ENCODE measurements at places on chromosomes 2 and 18. TPM values are rescaled to one million over a fixed set of nuclear protein-coding genes. Genes with fewer than 3 reads are reported as not detected.

DNA sequence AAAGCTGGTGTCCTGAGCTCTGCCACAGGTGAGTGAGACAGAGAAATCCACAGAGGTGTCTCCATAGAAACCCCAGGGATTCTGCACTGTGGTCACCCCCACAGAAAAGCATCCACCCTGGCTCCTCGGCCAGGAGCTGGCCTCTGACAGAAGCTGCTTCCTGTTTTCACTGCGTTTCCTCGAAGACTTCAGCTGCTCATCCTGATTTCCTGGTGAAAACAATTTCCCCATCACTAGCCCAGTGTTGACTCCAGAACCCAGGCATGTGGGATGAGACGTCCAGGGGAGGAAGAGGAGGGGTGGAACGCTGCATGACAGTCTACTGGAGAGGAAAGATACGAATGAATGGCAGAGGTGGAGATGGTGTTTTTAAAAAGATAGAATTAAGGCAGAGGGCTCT is 60.3 kb upstream of the GPR45 start:
- no peak for DNase-seq

DNA sequence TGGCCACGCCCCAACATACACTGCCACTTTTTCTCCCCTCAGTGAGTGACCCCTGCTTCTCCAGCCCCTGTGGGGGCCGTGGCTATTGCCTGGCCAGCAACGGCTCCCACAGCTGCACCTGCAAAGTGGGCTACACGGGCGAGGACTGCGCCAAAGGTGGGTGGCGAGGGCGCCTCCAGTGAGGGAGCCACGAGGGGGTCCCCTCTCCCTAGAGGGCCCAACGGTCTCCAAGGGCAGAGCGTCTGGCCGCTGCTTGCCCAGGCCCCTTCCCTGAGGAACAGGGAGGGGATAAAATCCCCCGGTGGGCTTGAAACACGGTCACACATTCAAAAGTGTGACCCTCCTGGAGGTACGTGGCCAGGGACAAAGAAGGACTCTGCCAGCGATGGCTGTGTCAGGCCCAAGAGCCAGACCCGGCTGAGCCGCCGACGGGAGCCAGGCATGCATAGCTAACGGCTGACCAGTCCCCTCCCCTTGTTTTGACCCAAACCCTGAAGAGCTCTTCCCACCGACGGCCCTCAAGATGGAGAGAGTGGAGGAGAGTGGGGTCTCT is 37.2 kb downstream of the MTERF4 start:
- no peak for DNase-seq

- DNase-seq, result no peak
Measured at GRCh38 chr2:109676346-109676902, 62.3 kb downstream of the SOWAHC start.

The EN1 gene
- 4.3 TPM for polyA plus RNA-seq

DNA sequence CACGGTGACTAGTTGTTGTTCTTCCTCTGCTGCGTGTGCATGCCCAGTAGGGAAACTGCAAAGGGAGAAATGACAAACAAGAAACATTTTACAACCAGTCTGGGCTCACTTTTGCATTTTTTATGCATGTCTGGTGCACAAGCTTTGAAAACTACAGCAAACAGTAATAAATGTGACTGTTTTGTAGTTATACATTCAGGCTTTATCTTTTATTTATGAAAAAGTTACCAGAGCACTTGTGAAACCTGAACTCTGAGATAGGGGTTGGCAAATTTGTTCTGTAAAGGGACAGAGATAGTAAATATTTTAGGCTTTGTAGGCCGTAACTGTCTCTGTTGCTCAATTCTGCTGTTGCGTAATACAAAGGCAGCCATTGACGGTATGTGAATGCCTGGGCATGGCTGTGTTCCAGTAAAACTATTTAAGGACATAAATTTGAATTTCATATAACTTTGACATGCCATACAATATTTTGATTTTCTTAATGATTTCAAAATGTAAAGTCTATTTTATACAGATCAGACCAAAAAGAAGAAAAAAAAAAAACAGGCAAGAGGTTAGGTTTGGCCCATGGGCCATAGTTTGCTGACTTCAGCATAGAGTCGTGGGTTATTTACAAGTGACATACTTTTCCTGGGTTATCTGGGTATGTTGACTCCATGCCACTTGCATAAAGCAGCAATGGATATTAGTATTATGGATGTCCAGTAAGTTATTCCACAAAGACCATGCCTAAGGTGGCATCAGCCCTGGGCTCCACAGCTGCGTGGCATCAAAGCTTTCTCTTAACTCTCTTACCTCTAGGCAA is 53.6 kb upstream of the EML6 start:
- peak; percentile 66 for DNase-seq

The REG3A gene
- polyA plus RNA-seq, result not detected

GRCh38 chr2:97997784-97998392 is 2.1 kb upstream of the TMEM131 start:
- peak; percentile 36 for DNase-seq

GRCh38 chr2:85132834-85133637 is at the start of gene TCF7L1:
Gene TCF7L1 (plus strand): TSS chr2:85133392. CDS start chr2:85133685, 293 bp downstream.
- peak; percentile 98 for DNase-seq

The SFT2D3 gene
- polyA plus RNA-seq, result not detected

GRCh38 chr2:180360283-180360618 is 353.2 kb upstream of the CWC22 start:
- DNase-seq, result no peak

GRCh38 chr18:68509902-68510301 is 205.0 kb downstream of the TMX3 start:
- DNase-seq, result peak; percentile 64

The EMX1 gene
- not detected for polyA plus RNA-seq

DNA sequence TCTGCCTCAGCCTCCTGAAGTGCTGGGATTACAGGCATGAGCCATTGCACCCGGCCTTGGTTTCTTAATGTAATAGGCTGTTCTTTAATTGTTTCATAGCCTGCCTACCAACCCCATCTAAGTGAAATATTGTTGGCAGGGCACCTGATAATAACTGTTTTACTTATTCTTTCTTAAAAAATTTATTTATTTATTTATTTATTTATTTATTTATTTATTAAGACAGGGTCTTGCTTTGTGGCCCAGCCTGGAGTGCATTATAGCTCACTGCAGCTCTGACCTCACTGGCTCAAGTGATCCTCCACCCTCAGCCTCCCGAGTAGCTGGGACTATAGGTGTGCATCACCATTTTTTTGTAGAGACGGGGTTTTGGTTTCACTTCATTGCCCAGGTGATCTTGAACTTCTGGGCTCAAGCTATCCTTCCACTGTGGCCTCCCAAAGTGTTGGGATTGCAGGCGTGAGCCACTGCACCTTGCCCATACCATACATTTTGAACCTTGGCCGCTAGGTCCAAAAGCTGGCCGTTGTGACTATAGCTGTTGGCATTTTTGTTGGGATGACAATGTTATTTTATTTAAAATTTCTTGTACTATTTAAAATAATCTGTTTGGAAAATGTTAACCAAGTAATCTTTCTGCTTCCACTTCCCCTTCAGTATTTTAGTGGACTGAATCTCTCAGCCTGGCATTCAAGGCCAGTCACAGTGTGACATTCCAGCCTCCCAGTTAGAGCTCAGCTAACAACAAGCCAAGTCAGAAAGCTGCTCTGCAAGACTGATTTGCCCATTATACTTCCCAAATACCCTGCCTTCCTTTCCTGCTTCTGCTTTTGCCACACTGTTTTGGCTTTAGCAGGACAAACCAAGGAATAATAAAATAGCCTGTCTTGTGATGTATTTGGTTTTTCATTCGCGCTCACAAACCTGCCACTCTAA is 52.4 kb downstream of the BABAM2 start:
- DNase-seq, result no peak

- DNase-seq, result no peak
Measured at GRCh38 chr18:62539284-62540165, 16.7 kb downstream of the ZCCHC2 start.

The MC2R gene
- 0.19 TPM for polyA plus RNA-seq

The DTNB gene
- 5.2 TPM for polyA plus RNA-seq

The CHRNA1 gene
- 142 TPM for polyA plus RNA-seq

DNA sequence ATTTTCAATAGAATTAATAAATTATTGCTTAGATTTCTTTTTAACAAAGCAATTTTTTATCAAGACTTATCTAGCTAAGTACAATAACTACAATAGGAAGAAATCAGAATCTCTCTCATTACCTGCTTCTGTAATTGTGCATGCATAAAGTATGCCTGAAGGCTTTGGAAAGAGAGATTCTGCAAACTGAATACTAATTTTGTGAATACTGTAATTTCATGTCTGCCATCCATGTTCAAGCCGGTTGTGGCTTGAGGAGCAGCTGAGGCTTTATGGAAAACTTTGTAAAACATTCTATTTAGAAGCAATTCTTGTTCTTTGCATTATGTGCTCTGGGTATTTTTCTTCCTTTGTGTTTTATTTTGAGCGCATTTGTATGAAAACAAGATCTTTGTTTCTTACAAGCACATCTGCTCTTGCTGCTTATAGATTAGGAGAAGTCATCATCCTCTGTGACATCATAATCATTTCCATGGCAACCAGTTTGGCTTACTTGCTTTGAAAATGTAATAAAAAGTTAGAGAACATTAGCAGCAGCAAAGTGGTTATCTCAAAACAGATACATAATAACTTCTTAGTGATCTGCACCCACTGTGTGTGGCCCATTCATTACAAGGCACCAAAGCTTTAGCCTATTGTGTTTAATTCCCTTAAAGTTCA is 16.0 kb upstream of the IKZF2 start:
- DNase-seq, result no peak

DNA sequence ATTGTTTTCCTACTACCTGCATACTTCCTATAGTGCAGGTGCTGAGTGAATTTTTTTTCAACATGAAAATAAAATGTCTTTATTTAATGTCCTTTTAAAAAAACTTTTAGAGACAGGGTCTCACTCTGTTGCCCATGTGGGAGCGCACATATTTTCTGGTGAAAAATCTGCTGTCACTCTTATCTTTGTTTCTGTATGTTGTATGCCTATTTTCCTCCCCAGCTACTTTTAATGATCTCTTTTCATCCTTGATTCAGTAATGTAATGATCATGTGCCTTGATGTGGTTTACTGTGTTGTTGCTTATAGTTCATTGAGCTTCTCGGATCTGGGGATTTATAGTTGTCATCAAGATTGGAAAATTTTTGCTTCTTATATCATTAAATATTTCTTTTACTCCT is 117.3 kb downstream of the ARL6IP6 start:
- DNase-seq, result no peak

- DNase-seq, result no peak
Measured at GRCh38 chr18:77321823-77322805, 72.5 kb downstream of the GALR1 start.

The UGT1A10 gene
- not detected for polyA plus RNA-seq

GRCh38 chr2:32425719-32426141 is 68.9 kb downstream of the BIRC6 start:
- peak; percentile 61 for DNase-seq

DNA sequence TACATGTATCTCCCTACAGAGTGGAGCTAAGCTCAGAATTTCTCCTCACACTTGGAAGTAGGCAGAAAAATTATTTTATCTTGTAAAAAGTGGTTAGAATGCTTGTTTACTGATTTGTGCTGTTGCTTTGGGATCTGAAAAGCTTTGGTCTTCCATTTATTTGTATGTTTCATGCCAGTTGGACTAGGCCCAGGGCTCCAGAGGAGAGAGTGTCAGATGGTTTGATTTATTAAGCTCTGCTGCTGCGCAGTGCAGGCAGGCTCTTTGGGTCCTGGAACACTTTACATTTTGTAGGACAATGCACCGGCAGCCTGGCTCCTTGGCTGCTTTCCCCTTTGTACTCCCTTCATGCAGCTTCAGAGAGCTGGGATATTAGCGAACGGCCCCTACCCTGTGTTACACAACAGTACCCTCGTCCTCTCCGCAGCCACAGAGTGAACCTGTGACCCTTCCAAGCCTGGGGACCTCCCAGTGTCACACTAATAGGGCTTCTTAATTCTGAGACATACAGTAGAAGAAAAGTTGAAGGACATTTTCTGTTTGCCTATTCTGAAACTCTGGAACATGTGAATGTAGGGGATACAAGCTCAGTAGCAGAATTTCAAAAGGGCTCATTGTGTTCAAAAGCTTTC is 56.7 kb upstream of the EML6 start:
- DNase-seq, result peak; percentile 85

The PARD3B gene
- 9.3 TPM for polyA plus RNA-seq

The BOK gene
- 50.7 TPM for polyA plus RNA-seq

DNA sequence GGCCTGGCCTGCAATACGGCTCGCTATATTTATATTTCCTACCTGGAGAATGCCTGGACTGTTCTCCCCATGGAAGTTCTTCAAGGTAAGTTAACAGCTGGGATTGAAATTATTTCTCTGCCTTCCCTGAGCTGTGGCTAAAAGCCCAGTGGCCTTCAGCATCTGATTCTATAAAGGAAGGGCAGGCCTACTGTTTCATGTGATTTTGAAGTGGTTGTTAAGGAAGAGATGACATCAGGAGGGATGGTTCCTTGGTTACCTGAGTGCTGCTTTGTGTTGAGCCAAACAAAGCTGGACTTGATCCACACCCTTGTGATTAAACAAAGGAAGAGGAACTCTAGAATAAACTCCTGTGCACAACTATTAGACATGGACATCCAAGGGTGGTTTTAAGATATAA is 61.6 kb downstream of the MFSD6 start:
- peak; percentile 96 for DNase-seq

DNA sequence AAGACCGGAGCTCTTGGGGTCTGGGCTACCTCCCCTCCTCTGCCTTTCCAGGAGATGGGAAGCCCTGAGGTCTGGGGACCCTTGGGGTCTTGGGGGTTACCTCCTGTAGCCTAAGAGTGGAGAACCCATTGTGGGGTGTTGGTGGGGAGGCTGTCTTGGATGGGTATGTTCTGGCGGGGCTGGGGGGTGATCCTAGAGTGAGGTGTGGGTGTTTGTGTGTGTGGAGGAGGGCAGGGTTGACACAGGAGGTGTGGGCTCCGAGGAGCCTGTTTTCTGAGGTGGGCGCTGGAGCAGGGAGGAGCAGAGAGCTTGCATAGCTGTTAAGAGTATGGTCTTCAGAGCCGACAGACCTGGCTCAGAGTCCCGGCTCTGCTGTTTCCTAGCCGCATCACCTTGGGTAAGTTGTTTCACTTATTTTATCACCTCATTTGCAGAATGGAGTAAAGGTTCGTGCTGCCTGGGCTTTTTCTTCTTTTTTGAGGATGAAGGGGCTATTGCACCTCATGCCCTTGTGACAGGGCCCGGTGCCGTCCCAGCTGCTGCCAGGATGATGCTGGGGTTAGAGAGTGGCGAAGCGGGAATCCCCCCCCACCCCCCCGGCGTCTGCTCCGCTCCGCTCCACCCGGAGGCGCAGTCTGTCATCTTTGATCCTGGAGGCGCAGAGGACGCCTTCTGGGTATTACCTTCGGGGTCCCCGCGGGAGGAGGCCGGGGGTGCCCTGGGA is 17.2 kb downstream of the TET3 start:
- no peak for DNase-seq

The LINC00305 gene
- polyA plus RNA-seq, result not detected

The MC5R gene
- 5.2 TPM for polyA plus RNA-seq

- DNase-seq, result no peak
Measured at GRCh38 chr18:54116541-54117257, 107.8 kb downstream of the MBD2 start.

The BOD1L2 gene
- polyA plus RNA-seq, result not detected

DNA sequence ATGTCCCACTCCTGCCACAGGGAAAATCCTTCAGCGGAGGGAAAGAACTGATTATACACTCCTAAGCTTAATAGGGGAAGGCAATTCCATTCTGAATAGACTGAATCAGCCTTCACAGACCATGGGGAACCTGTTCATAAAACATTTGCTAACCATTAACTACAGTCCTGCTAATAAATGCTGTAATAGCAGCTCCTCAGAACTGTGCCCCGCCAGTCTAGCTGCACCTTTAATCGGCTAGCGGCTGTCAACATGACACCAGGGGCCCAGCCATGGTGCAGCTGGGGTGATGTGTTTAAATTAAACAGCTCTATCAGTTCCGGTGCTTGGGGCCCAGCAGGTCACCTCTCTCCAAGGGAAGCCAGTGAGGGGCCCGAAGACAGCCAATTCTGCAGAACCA is 77.8 kb downstream of the GALNT14 start:
- DNase-seq, result no peak

GRCh38 chr2:10654069-10654468 is 35.7 kb downstream of the NOL10 start:
- no peak for DNase-seq
